ENCODE measurements at places on chromosomes 2 and 18.

DNA sequence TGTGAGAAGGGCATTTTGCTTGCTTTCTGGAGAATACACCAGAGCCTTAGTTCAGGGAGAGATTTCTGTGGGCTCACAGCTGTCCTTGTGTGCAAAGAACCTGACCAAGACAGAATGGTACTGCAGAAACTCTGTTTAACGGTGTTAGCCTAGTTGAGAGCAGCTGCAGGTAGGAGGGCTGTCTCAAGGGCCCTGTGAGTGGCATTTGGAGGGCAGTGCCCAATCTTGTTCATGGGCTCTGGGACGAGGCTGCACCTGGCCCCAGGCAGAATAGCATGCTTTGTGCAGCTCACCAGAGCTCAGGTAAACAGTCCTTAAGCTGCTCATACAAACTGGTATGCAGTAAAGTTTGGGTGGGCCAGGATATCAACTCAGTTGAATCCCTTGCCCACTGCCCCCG lies 16.9 kb upstream of the RGPD4 start:
- no peak for ATAC-seq

DNA sequence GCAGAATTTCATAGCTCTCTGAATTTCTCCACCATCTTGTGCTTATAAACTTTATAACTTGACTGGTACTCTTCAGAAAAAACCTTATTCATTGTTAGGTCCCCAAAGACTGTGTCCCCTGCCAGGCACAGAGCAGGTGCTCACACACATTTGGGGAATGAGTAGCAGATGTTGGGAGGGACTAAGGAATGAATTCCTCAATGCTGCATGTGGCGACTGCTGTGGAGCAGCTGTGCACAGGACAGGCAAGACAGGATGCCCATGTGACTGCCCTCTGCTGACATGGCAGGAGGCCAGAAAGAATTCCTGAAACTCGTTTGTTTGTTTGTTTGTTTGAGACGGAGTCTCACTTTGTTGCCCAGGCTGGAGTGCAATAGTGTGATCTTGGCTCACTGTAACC lies 122.3 kb upstream of the ITGA6 start:
- ATAC-seq: no peak

DNA sequence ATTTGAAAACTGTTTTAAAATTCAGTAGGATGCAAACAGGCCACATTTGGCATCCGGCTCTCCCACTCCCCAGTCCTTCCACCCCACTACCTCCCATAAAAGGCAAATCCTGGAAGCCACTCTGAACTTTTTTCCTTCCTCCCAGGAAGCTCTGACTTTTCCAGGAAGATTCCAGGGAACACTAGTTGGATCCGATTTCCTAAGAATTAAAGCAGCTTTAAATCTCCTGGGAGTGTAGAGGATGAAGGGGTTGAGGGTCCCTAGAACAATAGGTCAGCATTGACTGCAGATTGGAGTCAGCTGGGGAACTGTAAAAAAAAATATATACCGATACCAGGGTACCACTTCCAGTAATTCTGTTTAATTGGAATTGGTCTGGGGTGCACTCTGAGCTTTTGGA lies 76.9 kb downstream of the CRIM1 start:
- ATAC-seq: no peak

GRCh38 chr18:37570336-37570930 lies 4.8 kb upstream of the CELF4 start:
- no peak for ATAC-seq

DNA sequence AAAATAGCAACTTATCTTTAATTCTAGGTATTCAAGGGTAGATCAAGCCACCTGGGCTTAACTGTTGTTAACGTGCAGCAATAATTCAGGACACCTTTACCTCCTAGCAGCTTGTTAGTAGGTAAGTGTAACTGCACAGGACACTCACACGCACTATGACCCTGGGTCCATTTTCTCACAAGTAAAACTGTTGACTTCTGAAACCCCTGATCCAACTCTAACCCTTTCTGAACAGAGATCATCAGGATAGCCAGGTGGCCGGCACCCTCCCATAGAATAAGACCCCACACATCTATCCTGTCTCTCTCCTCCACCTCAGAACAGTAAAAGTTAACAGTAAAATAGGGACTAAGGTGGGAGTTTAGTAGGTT lies 610 bp downstream of the SPC25 start:
- no peak for ATAC-seq

- ATAC-seq: no peak
Measured at GRCh38 chr18:77073336-77074093, 59.1 kb downstream of the MBP start.

- no peak for ATAC-seq
Measured at GRCh38 chr2:232871835-232872736, 2.0 kb downstream of the SNORC start.

DNA sequence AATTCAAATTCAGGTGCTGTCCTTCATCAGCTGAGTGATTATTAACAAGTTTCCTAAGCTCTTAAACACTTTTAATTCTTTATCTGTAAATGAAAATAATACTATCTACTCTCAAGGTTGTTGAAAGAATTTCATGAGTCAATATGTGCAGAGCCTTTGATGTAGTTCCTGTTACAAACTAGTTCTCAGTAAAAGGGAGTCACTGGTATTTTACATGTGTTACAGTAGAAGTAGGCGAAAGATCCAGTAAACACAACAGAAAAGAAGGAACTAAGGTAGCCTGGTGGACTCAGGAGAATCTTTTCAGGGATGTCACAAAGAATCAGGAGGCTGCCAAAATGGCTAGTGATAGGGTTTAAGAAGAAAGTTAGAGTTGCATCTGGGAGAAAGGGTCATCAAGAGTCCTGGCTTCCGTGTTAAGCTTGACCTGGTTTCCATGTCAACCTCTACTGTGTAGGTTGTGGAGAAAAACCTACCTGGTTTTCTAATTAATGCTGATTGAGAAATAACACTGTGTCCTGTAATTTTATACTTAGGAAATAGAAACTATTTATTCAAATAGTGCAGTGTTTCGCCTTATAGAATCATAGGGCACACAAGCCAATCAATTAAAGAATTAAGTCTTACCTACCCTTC lies 58.3 kb upstream of the TRIB2 start:
- ATAC-seq: no peak

GRCh38 chr2:43186679-43187374 lies 39.6 kb downstream of the ZFP36L2 start:
- ATAC-seq: no peak

GRCh38 chr2:65228263-65228750 lies 676 bp downstream of the ACTR2 start:
- peak; percentile 50 for ATAC-seq

- ATAC-seq: peak; percentile 33
Measured at GRCh38 chr2:117269574-117269973, 544.9 kb upstream of the DDX18 start.

GRCh38 chr2:18247282-18248110 lies 313.0 kb downstream of the RDH14 start:
- ATAC-seq: no peak

GRCh38 chr2:232492236-232492848 lies 4.7 kb upstream of the ECEL1 start:
- ATAC-seq: no peak

- ATAC-seq: peak; percentile 68
Measured at GRCh38 chr2:237865623-237866041, 6.2 kb downstream of the RAMP1 start.

GRCh38 chr2:223727562-223727961 lies 109.8 kb downstream of the AP1S3 start:
- peak; percentile 31 for ATAC-seq

Measured in SK-N-SH treated with all-trans-retinoic acid at 6 μM for 48 hours (cell line).